ENCODE measurements at places on chromosomes 13 and 19.

DNA sequence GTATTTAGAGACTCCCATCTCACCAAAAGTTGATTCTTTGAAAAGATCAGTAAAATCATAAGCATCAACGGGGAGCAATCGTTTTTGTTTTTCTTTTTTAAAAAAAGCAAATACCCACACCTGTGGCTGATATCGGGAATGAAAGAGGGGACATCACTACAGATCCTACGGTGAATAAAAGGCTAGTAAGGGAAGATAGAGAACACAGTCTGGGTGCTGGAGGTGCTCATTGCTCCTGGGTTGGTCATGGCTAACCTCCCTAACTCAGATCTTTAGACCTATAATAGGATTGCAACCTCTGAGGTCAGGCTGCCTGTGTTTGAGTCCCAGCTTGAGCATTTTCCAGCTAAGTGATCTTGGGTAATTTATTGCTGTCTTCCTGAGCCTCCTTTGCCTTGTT lies 1.1 kb downstream of the EHD2 start:
- DNase-seq, result no peak

GRCh38 chr13:109989686-109990085 lies 203.3 kb upstream of the IRS2 start:
- no peak for DNase-seq

- DNase-seq, result peak; percentile 90
Measured at GRCh38 chr19:19145684-19146608, 7.7 kb upstream of the TMEM161A start.

DNA sequence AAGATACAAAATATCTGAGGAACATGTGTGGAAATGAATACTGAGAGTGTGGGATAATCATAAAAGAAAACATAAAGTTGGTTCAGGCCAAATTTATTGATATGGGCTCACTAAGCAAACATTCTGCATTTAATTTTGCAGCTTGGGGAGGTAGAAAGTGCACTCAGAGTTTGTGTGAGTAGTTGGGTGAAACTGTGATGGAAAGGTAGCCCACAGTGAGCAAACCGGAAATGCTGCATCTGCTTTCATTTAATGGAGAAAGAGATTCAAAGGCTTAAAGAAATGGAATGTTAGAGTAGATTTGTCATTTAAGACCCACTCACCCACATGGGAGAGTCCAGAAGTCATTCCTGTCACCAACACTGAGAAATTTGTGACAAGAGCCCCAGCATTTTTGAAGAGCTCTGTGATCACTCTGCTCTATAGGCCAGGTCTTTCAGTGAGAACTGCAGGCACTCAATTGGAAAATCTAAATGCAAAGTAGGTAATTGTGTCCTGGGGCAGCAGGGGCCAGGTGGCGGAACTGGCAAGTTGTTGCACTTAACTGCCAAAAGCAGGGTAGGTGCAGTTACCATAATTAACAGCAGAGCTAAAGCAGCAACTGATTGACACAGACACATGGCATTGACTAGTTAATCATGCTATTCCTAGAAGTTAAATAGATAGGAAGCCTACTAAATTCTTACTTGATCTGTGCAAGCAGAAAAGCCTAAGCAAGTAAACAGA lies 1228.3 kb upstream of the PCDH20 start:
- no peak for DNase-seq

GRCh38 chr13:99496184-99497142 lies 4.8 kb upstream of the TM9SF2 start:
- peak; percentile 88 for DNase-seq

GRCh38 chr13:45178349-45179162 lies 22.3 kb downstream of the KCTD4 start:
- no peak for DNase-seq

- DNase-seq, result no peak
Measured at GRCh38 chr19:57825511-57825910, 4.6 kb upstream of the ZNF587B start.

DNA sequence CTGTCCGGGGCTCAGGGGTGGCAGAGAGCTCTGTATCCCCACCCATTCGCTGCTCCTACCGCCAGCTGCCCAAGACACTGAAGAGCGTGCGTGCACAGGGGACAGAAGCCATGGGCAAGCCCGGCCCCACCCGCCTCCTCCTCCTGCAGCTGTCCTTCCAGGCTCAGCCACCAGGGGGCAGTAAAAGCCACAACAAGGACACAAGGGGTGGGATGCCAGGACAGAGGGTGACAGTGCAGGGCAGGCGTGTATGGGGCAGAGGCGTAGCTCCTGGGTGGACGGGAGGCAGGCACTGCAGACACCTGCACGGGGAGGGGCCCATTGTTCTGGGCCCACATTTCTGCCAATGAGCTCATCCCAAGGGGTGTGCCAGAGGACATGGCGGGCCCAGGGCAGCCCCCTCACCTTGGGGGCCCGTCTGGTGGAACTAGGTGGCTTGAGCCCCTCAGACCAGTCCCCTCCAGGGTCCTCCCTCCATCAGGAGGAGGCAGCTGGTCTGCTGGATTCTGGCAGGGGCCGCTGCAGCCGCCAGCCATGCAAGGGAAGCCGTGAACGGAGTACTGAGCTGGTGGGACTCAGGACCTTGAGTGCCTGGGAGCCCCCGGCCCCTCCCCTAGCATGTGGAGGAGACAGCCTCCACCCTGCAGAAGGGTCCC lies 61.2 kb downstream of the MLLT1 start:
- peak; percentile 59 for DNase-seq

DNA sequence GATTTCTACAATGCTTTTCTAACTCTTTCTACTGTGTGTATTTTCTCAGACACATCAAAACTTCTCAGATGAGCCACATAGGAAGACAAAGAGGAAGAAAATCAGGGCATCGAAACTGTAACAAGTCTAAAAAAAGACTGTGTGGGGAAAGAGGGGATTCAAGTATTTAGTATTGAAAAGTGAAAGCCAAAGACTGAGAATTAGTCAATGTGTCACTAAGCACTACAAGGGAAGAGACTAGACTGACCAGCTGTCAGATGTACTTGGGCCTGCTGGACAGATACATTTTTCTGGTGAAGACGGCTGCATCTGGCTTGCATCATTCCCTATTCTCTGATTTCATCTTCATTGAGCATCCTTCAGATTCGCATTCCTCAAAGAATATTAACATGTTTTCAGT lies 25.4 kb downstream of the COMMD6 start:
- DNase-seq, result no peak

DNA sequence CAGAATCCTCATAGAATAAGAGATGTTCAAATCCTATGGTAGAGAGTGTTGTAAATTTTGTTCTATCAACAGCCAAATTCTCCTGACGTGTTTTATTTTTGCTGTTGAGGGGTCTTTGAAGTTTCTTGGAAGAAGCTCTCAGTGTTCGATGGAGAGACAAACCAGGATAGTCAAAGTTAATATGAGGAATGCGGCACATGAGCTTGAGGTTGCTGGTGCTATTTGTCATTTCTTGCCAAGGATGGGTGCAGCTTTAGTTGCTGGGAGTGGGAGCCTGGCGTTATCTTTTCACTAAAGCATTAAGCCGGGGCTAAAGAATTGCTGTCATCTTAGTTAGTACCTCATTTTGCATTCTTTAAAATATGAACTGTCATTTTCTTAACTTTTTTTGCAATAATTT lies 239.9 kb upstream of the CSNK1A1L start:
- DNase-seq, result no peak

All from ascending aorta (tissue), 2 donors.